ENCODE measurements at places on chromosomes 2 and 18.

DNA sequence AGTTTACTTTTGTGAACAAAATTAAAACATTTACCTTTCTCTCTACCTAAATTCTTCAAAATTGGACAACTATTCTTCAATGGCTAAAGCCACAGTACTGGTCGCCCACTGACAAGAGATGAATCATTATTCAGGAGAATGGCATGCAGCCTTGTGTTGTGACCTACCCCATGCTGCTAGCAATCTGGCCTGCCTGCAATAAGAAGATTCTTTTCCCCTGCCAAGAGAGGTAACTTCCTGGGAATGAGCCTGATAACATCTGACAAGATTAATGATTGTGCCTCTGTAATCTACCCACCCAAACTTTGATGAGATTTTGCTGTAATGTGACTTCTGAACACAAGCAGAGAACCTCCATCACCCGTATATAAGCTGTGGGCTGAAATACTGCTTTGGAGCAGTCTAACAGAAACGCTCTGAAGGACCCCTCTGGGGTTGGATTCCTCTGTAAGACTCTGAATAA is 47.0 kb upstream of the ST3GAL5 start:
- DNase-seq, result peak; percentile 57

DNA sequence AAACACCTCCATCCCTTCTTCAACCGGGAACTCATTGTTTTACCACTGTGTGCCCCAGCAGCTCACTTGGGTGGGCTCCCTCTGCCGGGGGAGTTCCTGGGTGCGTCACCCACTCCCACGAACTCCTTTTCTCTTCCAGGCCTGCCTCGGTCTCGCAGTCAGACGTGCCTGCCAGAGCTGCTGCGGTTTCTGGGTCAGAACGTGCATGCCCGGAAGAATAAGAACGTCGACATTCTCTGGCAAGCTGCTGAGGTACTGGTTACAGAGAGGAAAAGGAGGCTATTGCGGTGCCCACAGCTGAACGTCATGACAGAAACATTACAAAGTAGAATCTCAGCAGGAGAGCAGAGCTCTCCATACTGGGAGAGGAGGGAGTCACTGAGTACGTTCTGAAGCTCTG is 35.6 kb downstream of the COA5 start:
- no peak for DNase-seq

GRCh38 chr2:218679119-218679518 is 7.2 kb downstream of the STK36 start:
- DNase-seq, result no peak

GRCh38 chr2:112542984-112543661 is 858 bp downstream of the POLR1B start:
- DNase-seq, result peak; percentile 0

- DNase-seq, result no peak
Measured at GRCh38 chr2:40401896-40402295, 50.0 kb downstream of the SLC8A1 start.

DNA sequence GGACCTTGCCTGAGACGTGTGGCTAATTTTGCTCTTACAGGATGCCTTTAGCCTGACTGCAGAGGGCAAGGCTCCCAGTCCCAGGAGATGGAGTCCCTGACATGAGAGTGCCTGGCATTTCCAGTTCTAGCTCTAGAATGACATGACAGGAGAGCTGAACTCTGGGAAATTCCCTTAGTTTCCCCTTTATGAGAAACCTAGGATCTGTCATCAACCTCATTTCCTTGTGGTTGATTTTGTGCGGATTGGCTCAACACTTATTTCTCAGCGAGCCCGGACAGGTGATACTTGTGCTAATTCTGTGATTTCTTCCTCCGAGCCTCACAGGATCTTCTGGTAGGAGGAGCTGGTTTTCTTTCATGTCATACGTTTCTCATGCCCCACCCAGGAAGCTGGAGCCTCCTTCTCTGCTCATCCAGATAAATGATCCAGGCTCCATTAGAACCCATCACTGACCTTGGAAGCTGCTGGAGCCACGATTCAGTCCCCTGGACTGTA is at the start of gene IL36G:
TSS of gene IL36G (plus strand) at position 448 of the 498 bp plus-strand sequence. CDS start 633 bp downstream, outside the sequence.
- no peak for DNase-seq

DNA sequence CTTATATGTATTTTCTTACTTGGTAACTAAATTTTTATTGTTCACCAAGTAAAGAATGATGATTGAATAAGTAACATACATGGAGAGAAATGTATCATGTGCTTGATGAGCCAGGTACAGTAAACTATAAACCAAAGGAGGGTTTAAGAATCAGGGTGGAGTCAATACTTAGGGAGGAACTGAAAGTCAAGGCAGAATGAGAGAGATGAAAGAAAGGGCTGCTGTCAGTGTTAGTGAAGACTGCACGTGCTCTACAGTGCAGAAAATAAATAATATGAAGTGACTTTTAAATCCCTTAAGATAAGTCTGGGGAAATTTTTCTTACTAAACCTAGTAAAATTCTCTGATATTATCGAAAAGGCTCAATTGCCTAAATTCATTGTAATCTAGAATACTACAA is 986.0 kb downstream of the DSC3 start:
- no peak for DNase-seq

Measured in brain (organoid and tissue), 16 donors.